ENCODE measurements at places on chromosomes 11 and 22.

DNA sequence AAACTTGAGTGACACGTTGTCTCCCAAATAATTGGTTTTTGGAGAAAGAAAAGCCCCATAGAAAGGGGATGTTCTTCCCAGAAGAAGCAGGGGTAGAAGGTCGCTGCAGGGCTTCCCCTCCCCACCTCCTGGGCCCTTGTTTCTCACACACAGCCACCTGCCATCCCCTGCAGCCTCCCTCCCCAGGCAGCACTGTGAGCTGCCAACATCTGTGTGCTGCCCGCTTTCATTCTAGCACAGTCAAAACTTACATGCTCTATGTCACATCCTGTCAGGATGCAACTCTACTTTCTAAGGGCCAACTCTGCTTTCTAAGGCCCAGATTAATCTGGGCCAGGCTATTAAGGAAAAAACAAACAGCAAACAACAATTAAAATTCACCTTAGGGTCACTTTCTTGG lies 309.4 kb upstream of the ZC3H12C start:
- DNase-seq = no peak

DNA sequence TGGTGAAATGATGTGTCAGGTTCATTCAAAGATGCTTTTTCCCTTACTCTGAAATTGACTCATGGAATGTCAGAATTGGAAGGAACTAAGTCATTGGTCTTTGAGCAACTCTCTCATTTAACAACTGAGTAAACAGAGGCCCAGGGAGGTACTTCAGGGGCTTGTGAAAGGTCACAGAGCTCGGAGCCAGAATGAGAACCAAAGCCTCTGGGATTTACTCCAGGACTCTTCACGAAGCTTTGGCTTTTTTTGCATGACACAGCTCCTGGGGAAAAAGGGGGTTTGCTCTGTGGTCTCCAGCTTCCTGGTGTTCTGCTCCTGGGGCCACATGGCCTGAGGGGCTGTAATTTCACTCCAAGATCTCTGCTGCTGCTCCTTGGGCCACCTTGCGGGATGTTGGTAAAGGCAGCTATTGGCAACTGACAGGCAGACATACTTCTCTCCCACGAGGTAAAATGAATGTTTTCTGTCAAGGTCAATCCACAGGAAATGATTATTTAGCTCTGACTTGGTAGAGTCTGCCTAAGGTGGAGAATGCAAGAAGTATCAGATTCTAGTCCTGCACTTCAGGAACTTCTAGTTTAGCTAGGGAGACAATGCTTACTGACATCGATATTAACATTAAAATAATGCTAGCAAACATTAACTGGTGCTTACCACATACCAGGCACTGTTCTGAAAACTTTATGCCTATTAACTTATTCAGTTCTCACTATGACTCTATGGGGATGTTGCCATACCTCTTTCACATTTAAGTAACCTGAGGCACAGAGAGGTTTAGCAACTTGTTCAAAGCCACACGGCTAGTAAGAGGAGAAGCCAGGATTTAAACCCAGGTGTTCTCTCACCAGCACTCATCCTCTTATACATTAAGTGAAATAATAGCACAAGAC lies 16.1 kb downstream of the PKNOX2 start:
- DNase-seq = no peak

GRCh38 chr22:37601203-37601539 lies 7.5 kb upstream of the GGA1 start:
- DNase-seq = no peak

DNA sequence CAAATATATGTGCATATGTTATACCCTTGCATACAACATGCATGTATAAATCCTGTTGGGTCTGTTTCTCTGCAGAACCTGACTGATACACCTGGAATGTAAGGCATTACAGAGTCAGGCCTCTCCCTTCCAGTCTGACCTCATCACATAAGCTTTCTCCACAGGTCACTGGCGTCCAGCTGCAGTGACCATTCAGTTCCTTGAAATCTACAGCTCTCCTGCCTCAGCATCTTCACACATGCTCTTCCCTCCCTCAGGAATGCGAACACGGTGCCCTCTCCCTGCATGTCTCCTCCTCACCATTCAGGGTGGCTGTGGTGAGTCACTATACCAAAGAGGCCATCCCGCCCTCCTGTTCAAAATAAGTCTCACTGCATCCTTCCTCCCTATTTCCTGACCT lies 657.8 kb upstream of the B3GAT1 start:
- DNase-seq = no peak

- DNase-seq = no peak
These were observed 94.5 kb upstream of the FGF3 start for GRCh38 chr11:69913591-69914285.

GRCh38 chr11:63961608-63962412 lies 12.6 kb upstream of the COX8A start:
- peak; percentile 22 for DNase-seq

DNA sequence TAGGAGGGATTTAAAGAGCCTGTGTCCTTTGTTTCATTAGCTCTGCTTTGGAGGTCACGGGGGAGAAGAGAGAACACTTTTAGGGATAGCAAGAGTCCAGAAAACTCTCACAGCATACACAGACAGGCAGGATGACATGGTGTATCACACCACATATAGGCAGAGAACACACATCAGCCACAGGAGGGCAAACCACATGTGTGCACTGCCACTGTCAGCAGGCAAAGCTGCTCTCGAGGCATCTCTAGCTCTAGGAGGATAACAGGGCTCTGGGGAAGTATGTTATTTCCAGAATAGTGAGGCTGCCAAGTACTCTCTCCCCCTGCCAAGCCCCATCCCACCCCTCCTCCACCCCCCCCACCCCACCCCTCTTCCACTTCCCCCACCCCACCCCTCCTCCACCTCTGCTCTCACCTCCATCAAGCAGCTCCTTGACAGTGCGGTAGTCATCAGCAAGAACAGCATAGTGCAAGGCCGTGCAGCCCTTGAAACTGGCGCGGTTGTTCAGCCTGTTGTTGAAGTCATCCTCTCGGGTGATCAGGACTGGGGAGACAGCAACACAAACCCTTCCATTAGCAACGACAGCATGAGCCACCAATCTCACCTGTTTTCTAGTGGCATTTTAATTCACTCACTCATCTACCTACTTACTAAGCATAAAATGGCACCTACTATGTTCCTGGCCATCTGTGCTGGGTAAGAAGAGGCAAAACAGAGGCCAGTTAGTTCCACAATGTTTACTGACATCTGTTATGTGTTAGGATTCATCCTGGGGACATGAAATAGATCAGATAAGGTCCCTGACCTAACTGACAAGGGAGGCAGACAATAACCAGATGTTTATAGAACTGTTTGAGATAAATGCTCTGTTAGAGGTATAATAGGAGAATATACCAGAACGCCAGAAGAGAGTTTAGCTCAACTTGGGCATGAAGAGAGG lies 75.6 kb downstream of the CLPB start:
- no peak for DNase-seq

DNA sequence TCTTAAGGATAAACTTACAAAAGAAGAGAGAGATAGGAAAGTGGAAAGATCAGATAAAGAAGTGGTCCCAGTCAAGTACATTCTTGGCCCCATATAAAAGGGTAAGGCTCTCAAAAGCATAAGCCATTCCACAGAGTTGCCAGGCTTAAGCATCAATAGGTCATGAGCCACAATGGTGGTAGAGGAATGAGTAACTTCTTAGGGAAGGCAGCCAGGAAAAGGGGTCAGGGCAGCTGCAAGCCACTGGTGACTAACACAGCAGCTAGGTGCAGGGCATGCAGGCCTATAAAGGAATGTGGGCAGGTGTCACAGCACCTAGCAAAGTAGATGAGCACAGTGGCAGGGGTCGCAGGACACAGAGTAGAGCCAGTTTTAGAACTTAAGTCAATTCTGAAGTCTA lies 302.6 kb upstream of the FAT3 start:
- no peak for DNase-seq

DNA sequence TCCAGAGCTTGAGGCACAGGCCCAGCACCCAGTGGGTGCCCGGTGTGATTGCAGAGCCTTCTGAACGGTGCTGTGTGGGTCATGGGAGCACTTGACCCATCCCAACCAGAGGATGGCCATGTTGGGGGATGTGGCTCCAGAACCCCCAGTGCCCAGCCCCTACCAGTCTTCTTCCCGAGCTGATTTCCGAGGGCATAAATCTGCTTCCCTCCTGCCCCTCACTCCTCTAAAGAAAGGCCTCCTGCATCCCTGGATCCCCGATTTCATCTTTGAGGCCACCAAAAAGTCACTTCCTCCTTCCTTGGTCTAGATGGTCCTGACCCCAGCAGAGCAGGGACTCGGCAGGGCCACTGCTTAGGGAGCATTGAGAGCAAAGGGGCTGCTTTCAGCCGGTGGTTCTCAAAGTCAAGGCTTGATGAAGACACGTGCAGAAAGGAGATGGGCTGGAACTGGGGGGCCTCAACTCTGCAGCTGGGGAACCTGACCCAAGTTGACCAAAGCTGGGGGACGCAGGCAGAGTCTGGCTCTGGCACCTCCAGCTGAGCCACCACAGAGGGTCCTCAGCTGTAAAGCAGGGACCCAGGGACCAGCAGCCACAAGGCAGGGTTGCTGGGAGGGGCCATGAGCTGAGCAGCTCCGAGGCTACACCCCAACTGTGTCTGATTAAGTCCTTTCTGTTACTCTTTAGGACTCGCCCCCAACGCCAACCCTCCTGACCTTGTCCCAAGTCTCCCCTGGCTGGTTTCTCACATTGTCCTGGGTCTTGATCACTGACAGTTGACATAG lies 56.6 kb downstream of the LINC01488 start:
- no peak for DNase-seq

- no peak for DNase-seq
These were observed 93.2 kb downstream of the LRRC32 start for GRCh38 chr11:76577226-76577920.

- DNase-seq = no peak
These were observed 310.6 kb downstream of the TBC1D22A start for GRCh38 chr22:47073075-47073474.

GRCh38 chr11:104148074-104148473 lies 15.9 kb downstream of the PDGFD start:
- DNase-seq = no peak

GRCh38 chr11:34972892-34973291 lies 56.5 kb downstream of the PDHX start:
- DNase-seq = no peak

GRCh38 chr11:13103962-13104554 lies 94.9 kb downstream of the RASSF10 start:
- no peak for DNase-seq

DNA sequence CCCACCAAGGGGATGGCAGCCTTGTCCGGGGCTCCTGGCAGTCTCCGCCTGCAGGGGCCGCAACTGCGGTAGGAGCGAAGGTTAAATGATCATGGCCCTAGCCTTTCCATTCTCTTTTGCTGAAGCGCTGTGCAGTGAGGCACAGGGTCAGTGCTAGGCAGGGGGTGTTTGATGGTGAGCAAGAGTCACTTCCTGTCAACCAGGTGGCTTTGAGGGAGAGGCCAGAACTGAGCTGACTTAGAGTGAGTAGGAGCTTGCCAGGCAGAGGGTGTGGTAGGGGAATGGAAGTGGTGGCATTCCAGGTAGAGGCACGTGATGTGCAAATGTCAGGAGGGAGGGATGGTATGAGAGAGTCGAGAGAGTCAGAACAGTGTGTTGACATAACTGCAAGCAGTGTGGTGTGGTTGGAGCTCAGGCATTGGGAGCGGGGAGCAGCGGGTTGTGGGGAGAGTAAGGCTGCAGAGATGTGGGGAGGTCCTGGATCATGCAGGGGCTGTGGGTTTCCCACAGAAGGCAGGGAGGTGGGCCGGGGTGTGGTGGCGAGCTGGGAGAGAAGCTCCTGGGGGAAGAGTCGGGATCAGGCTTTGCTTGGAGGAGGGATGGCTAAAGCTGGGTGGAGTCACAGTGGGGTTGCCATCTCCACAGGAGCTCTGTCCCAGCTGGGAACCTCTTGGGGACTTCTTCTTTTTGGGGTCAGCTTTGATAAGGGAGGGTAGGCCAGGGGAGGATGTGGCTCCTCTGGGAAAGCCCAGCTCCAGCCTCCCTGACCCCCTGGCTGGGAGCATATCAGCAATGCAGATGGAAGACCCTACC lies 33.3 kb downstream of the AMPD3 start:
- DNase-seq = no peak

- DNase-seq = peak; percentile 12
These were observed 6.9 kb upstream of the POLDIP3 start for GRCh38 chr22:42621505-42622002.

- DNase-seq = peak; percentile 9
These were observed 145.7 kb downstream of the TTC17 start for GRCh38 chr11:43504316-43504950.

DNA sequence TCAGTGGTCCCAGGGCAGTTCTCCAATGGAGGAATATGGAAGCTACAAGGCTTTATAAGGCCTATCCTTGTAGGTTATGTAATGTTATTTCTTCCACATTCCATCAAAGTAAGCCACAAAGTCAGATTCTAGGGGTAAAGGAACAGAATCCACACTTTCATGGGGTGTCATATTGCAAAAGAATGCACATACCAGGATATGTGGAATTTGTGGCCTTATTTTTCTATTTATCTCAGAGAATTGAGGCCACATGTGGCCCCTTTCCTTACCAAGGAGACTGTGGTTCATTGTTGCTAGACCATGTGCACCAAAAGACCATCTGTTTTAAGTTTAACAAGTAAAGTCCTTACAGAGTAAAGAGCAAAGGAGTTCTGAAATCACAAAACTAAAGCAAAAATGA lies 12.9 kb downstream of the LRRC4C start:
- no peak for DNase-seq

DNA sequence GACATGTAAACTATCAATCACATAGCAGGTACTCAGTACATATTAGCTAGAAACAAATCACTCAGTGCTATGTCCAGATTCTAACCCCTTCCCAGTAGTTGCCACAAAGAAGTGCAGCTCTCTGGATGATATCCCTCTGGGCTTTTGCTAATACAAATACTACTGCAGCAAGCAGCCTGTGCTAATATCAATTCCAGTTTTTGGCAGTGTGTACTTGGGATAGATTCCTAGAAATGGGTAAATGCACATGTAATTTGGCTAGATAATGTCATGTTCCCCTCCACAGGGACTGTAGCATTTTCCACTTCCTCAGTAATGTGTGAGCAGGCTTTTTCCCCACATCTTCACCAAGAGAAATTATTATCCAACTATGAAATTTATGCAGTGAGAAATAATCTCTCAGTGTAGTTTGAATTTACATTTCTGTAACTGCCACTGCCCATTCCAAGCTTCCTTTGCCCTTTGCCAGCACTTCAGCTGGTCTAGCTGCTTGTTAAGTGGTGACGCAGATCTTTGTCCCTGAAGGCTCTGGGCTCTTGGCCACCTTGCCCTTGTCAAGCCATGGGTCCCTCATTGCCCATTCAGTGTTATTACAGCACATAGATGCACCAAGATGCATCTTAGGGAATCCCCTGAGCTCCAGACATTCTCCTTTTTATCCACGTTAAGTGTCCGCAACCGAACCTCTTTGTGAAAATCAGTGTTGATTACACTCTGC lies 107.1 kb upstream of the CLPB start:
- DNase-seq = no peak

- DNase-seq = no peak
These were observed 12.3 kb downstream of the MRGPRG start for GRCh38 chr11:3206156-3206921.

Measured in NCI-H1092 treated with DMSO at 0.1 percent for 48 hours (cell line).